Activated CD8-positive, alpha-beta memory T cell treated with anti-CD3 and anti-CD28 coated beads, Interleukin-2, amount 10 ng/mL, durations not matched to agents 7 days and 5 days (primary cell): ENCODE measurements at places on chromosomes 16 and 17. TPM values are rescaled to one million over a fixed set of nuclear protein-coding genes. Genes with fewer than 3 reads are reported as not detected.

- DNase-seq: no peak
- peak overlapping the region; percentile 96 for H3K27ac ChIP-seq
- H3K4me3 ChIP-seq: no peak overlapping the region
- peaks cover 45% of the 10 kb centered on the region for H3K36me3 ChIP-seq
- peaks cover 87% of the 10 kb centered on the region for H3K4me1 ChIP-seq
Measured at GRCh38 chr16:68077866-68078700, 7.1 kb upstream of the NFATC3 start.

- no peak overlapping the region for H3K4me3 ChIP-seq
- H3K36me3 ChIP-seq: peaks cover 25% of the 10 kb centered on the region
- no peak overlapping the region for H3K27ac ChIP-seq
Measured at GRCh38 chr16:22274916-22275315, 22.3 kb upstream of the POLR3E start.

GRCh38 chr17:81238815-81239713 is at the start of the genes NDUFAF8 and TEPSIN:
NDUFAF8 (plus strand) TSS chr17:81239318; CDS start chr17:81239364, 46 bp downstream.
TEPSIN (minus strand) TSS chr17:81239055; CDS start chr17:81239033, 22 bp downstream.
- peak within 1 kb of the TSS; percentile 88 for H3K4me3 ChIP-seq
- H3K27me3 ChIP-seq: no peaks in the 10 kb centered on the region
- DNase-seq: peak; percentile 98
- H3K27ac ChIP-seq: peak within 1 kb of the TSS; percentile 88

The MT1X gene
- total RNA-seq: 39.5 TPM

- peaks cover 3% of the 10 kb centered on the region for H3K4me1 ChIP-seq
- H3K27ac ChIP-seq: no peak overlapping the region
- no peaks in the 10 kb centered on the region for H3K36me3 ChIP-seq
- H3K4me3 ChIP-seq: no peak overlapping the region
Measured at GRCh38 chr16:983044-984030, 1.8 kb downstream of the SOX8 start.

DNA sequence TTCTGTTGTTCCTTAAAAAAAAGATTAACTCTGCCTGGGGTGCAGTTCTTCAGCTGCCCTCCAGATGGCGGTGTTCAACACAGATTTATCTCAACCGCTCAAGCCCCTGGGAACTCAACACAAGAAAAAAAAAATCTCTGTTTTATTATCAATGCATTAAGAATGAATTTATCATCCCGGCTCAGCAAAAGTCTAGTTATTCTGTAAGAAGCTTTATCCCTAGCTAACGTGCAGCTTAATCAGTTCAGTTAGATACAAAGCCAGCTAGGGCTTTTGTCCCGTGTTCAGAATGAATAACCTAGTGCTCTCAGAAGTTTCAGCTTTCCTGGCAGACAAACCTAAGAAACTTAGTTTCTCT is 475.9 kb upstream of the CCL2 start:
- no peak overlapping the region for H3K27ac ChIP-seq
- H3K27me3 ChIP-seq: peaks cover 2% of the 10 kb centered on the region
- no peaks in the 10 kb centered on the region for H3K4me1 ChIP-seq
- H3K36me3 ChIP-seq: no peaks in the 10 kb centered on the region
- no peak overlapping the region for H3K4me3 ChIP-seq

GRCh38 chr17:17491031-17491471 is 5.1 kb downstream of the RASD1 start:
- peaks cover 24% of the 10 kb centered on the region for H3K36me3 ChIP-seq
- no peak for DNase-seq
- peaks cover 22% of the 10 kb centered on the region for H3K4me1 ChIP-seq
- no peak overlapping the region for H3K4me3 ChIP-seq
